EL (cell line): ENCODE measurements at places on chromosomes 12 and 14.

DNA sequence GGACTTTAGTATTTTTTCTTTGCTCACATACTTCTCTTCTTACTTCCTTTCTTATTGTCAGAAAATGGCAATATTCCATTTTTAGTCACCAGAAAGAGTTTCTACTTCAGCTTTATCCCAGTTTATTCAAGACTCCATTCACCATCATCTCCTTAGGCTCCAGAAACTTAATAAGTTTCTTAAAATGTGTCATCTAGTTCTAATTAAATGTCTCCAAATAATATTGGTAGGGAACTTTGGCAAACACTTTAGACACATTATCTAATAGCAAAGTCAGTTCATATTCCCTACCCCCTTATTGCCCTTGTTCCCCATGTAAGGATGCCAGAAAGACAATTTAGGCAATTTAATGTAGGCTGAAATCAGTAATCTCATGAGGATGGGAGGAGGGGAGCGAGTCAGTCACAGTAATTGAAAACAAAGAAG is 15.1 kb downstream of the EPYC start:
- no peak for DNase-seq

DNA sequence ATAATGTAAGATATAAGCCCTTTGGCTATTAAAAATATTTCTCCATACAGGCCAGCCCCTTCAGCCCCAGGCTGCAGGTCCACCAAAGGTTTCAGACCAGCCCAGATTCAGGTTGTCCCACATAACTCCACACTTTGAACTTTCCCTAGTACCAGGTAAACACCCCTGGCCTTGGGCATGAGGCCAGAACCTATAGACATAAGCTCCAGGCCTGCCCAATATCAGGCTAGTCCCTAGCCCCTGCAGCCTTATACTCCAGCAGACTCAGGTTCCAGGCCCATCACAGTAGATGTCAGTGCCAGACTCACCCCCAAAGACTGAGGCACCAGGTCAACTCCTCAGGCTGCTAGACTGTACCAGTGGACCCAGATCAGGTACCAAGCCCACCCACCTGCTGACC is 178.5 kb upstream of the DAAM1 start:
- DNase-seq: no peak

GRCh38 chr12:79531518-79531917 is 159.2 kb downstream of the PAWR start:
- DNase-seq: no peak

GRCh38 chr12:107377596-107378385 is 284.4 kb upstream of the CRY1 start:
- DNase-seq: peak; percentile 9

GRCh38 chr12:2319737-2320506 is 267.1 kb downstream of the CACNA1C start:
- peak; percentile 73 for DNase-seq

DNA sequence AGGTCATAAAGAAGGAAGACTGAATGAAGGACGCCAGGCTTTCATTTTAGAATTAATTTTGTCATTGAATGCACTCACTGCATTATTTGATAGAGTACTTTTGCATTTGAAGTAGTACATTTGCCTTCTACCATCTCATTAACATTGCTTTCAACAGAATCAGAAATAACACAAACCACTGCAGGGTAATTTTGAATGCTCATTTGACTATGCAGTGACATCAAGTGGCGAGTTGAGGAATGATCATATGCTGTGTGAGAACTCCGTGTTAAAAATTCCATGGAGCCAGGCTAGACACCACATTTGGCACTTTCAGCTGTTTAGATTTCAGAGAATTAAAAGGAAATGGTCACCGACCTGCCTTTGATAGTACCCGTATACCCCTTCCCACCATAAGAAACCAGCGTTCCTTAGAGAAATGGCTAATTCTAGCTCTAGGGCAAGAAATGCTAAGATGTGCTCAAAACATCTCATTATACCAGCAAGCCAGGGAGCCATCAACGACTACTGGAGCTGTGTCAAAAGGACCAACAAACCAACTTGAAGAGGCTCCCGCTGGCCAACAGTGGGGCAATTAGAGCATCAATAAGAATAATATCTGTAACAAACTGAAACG is 16.5 kb downstream of the HEBP1 start:
- peak; percentile 63 for DNase-seq

- peak; percentile 31 for DNase-seq
Observed at GRCh38 chr12:105775343-105775742, 363.4 kb downstream of the NUAK1 start.
